ENCODE measurements at places on chromosomes 13 and 19.

DNA sequence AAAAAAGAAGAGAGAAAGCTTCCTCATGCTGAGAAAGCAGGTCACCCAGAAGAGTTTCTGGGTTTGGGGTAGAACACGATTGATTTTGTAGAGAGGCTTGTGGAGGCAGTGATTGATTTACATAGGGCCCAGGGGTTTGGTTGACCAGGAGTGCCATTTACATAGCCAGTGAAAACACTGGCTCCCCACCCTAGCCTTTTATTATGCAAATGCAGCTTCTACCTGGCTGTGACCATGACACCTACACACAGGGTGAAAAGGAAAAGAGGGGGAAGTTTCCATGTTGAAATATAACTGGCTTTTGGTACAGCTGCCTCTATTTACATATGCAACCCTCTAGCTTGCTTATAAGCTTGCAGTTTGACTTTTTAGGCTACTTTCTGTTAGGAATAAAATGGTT is 62.0 kb downstream of the ZNF100 start:
- DNase-seq, result no peak

- no peak for DNase-seq
These were observed 308.7 kb downstream of the MYO16 start for GRCh38 chr13:108938155-108938554.

GRCh38 chr19:48616041-48616436 is 1.2 kb upstream of the FAM83E start:
- DNase-seq, result no peak

GRCh38 chr13:76620036-76620435 is 266.2 kb downstream of the KCTD12 start:
- DNase-seq, result no peak

- DNase-seq, result no peak
These were observed at the start of gene NEK3 for GRCh38 chr13:52159159-52159982. Gene NEK3 (minus strand): TSS chr13:52159597. CDS start chr13:52156191, 3,406 bp downstream.

DNA sequence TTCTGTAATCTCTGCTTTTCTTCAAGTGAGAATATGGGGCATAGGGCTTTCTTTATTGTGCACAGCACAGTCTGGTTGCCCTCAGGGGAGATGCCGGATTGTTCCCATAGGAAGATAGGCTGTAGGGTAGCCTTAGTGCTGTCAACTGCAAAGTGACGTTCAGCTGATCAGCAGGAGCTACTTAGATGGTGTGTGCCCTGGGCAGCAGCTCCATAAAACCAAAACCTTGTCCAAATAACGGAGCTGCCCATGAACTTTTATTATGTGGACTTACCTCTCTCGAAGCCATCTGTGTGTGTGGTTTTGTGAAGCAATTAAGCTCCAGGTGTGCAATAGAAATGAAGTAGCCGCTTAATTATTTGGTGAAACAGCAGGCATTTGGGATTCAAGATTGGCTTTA is 120.0 kb upstream of the RNF113B start:
- DNase-seq, result no peak

DNA sequence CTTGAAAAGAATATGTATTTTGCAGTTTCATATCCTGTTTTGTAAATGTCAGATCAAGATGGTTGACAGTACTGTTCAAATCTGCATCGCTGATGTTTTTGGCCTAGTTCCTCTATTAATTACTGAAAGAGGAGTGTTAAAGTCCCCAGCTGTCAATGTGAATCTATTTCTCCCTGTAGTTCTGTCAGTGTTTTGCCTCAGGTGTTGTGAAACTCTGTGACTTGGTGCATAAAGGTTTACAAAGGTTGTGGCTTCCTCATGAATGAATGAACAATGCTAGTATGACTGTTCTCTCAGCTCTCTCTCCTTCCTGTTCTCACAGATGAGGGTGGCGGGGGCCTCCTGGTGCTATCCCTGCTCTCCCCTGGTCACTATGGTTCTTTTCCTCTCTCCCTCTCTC is 142.4 kb downstream of the MYCBP2 start:
- no peak for DNase-seq

DNA sequence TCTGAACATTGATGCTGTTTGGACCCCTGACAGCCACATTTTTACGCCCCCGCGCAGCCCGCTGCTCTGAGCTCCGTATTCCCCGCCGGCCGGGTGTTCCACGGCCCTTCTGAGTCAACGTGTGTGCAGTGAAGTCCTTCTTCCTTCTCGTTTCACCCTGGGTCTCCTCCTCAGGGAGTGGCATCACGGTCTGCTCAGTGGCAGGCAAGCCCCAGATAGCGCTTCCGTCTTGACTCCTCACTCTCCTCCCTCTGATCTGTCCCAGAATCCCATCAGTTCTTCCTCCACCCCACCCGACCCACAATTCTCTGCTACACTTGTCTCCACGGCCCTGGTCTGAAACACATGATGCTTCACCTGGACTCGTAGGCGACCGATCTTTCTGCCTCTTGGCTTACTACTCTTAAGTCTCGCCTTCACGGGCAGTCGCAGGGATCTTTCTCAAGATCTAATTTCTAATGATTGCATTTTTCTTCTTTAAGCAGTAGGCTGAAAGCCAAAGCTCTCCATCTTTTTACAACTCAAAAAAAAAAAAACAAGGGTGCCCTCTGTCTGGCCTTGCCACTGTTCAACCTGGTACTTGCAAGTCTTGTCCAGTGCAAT is 33.9 kb downstream of the CCNE1 start:
- no peak for DNase-seq

- no peak for DNase-seq
These were observed 24.3 kb downstream of the ERCC5 start for GRCh38 chr13:102869948-102870676.

GRCh38 chr13:36950920-36951319 is 30.9 kb upstream of the SMAD9 start:
- DNase-seq, result no peak

DNA sequence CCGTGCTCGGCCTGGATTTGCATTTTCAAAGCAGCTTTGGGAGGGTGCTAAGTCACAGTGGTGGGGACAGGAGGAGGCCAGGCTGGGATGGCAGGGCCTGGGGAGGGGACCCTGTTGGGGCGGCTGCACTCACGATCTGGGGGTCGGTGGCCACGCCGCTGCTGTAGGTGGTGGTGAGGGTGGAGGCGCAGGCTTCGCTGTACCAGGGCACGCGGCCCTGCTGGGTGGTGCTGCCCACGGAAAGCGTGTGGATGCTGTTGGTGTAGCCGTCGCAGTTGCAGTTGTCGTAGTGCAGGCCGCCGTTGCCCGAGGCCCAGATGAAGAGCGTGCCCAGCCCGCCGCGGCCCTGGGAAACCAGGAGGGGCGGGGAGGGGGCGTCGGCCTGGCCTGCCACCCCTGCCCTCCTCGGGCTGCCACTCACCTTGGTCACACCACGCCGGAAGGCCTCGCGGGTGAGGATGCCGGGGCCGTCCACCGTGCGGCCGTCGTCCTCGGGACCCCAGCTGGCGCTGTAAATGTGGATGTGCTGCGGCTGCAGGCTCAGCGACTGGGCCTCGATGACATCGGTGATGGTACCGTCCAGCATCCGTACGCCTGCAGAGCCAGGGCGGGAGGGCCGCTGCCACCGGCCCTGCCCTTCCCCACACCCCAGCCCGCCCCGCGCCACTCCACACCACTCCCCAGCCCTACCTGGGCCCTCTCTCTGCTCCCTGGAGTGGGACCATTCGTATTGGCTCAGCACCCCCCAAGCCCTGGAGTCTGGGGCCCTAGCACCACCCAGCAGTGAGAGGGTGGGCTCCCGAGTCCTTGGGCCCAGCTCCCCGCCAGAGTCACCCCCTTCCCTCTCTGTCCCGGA is 3.2 kb downstream of the PCSK4 start:
- no peak for DNase-seq

GRCh38 chr13:106986687-106987426 is 418.9 kb upstream of the ARGLU1 start:
- DNase-seq, result no peak

All from keratinocyte (primary cell).